ENCODE measurements at places on chromosomes 3 and 15.

DNA sequence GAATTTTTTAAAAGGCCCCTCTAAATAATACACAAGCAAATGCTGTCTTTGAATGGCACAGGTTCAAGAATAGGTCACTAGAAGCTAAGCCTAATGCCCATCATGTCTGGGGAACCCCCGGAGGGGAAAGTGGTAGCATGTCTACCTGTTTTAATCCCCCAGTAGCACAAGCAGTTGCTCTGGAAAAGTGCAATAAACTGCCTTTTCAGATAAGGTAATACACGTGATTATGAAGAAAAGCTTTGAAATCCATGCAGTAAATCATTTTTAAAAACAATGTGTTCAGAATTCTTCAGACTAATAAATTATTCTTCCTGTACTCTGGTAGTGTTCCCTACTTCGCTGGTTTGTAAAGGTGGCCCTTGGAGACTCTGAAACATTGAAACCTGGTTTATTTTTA, 922.2 kb downstream of the ROBO1 start:
- no peak for DNase-seq

DNA sequence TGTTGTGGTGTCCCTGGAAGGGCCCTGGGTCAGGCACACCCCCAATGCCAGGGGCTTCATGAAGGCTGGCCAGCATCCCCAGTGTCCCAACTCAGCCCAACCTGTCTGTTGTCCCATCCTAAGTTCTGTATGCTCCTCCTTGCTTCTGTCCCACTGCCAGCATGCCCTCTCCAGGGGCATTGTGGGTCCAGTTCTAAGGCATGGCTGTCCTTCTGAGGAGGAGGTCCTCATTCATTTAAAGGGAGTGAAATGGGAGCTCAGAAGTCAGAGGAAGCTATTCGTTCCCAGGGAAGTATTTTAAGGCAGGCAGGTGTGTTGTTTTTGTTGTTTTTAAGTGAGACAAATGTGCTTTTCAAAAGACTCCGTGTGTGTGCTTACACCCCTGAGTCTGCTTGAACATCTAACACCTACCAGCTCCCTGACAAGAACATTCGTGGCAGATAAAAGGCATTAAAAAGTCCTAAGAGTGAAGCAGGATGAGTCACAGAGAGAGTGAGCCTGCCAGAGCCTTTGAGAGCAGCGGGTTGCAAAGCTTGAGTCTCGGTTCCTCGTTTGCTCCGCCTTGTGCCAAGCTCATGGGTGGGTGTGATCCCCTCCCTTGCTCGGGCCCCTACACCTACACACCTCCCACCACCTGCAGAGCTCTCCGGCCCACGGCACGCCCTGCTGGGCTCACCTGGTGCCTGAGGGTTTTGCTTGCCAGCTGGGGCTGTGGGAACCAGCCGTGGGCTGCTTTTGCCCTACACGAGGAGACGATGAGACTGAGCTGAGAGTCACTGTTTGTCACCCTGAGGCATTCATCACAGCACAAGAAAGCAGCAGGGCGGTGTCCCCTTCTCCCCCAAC, 183.4 kb upstream of the TOPAZ1 start:
- no peak for DNase-seq

DNA sequence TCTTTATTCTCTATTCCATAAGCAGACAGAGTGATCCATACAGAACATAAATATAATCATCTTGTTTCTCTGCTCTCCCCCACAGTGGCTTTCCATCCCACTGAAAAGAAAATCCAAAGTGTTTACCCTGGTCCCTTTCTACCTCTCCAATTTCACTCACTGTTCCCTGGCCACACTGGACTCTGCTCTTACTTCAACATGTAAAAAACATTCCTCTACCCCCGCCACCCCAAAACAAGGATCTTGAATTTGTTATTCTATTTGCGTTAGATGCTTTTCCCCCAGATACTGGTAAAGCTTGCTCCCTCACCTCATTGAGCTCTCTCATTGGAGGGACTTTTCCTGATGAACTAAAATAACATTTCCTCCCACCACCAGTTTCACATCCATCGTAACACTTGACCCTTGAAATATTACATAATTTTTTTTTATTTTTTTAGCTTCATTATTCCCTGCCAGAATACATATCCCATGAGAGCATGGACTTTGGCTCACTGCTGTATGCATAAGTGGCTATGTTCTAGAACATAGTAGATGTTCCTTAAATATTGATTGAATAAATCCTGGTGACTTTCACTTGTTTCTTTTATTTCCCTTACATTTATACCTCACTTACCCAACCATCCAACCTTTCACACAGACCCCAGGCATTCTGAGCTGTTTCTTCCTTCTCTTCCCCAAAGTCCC, 162.7 kb upstream of the MEIS2 start:
- DNase-seq: no peak

GRCh38 chr3:58164199-58164879, 46.4 kb downstream of the DNASE1L3 start:
- DNase-seq: no peak

GRCh38 chr3:117630885-117631284, 921.3 kb downstream of the TUSC7 start:
- DNase-seq: no peak

GRCh38 chr3:60080648-60081047, 1030.8 kb upstream of the CFAP20DC start:
- DNase-seq: no peak
